T-helper 2 cell treated with Interferon-gamma antibody and Interleukin-4, amounts not matched to agents 100 ng/mL and 5 ng/mL, for 36 hours (primary cell): ENCODE measurements at places on chromosomes 11 and 22. TPM values are rescaled to one million over a fixed set of nuclear protein-coding genes. Genes with fewer than 3 reads are reported as not detected.

The BTG4 gene
- not detected in 2 replicates for total RNA-seq

The DDIAS gene
- 13.9 and 15.7 TPM in 2 replicates for total RNA-seq

The LBHD1 gene
- total RNA-seq, result 18.9 and 20.7 TPM in 2 replicates

The OR5B21 gene
- 0.82 and 1.1 TPM in 2 replicates for total RNA-seq

The POLR3H gene
- 29.5 and 30.5 TPM in 2 replicates for total RNA-seq

The PLEKHB1 gene
- 3.4 and 5.2 TPM in 2 replicates for total RNA-seq

The CDC42BPG gene
- 0.50 and 0.82 TPM in 2 replicates for total RNA-seq

The MUC2 gene
- total RNA-seq, result not detected in 2 replicates

The SLC22A9 gene
- not detected in 2 replicates for total RNA-seq

The PNPLA3 gene
- 0.25 and 0.36 TPM in 2 replicates for total RNA-seq

The TTC28 gene
- 1.1 and 1.4 TPM in 2 replicates for total RNA-seq

The ADAMTS15 gene
- 0.02 TPM in 2 replicates for total RNA-seq

The CD3D gene
- 474 and 495 TPM in 2 replicates for total RNA-seq

The FXYD6 gene
- total RNA-seq, result not detected in 2 replicates

The OR56A1 gene
- not detected in 2 replicates for total RNA-seq

The SYT7 gene
- not detected in 2 replicates for total RNA-seq

The CD6 gene
- total RNA-seq, result 336 and 337 TPM in 2 replicates

The CACNA1I gene
- total RNA-seq, result 3.9 and 4.0 TPM in 2 replicates

The SELENOH gene
- 194 and 201 TPM in 2 replicates for total RNA-seq

The KRTAP5-7 gene
- total RNA-seq, result 0.14 and 0.25 TPM in 2 replicates

The IGSF22 gene
- 0.05 and 0.48 TPM in 2 replicates for total RNA-seq

The PLAAT3 gene
- 3.0 and 3.3 TPM in 2 replicates for total RNA-seq

The C1QTNF4 gene
- 0.30 and 0.52 TPM in 2 replicates for total RNA-seq

The CCDC90B gene
- 25.6 and 26.8 TPM in 2 replicates for total RNA-seq

The HTR3B gene
- total RNA-seq, result not detected in 2 replicates

The TSPAN18 gene
- 24.6 and 25.4 TPM in 2 replicates for total RNA-seq

The DTX4 gene
- 0.30 and 0.36 TPM in 2 replicates for total RNA-seq

The FOLR2 gene
- not detected in 2 replicates for total RNA-seq

The OR52A1 gene
- not detected in 2 replicates for total RNA-seq

The AKIP1 gene
- 19.2 and 21.4 TPM in 2 replicates for total RNA-seq

The HORMAD2 gene
- 0.45 and 0.98 TPM in 2 replicates for total RNA-seq

The ART1 gene
- total RNA-seq, result not detected in 2 replicates

The SYCE3 gene
- not detected in 2 replicates for total RNA-seq

The MDK gene
- 3.0 and 4.4 TPM in 2 replicates for total RNA-seq

The TUB gene
- total RNA-seq, result 0.23 and 0.25 TPM in 2 replicates

The MRGPRX4 gene
- total RNA-seq, result not detected in 2 replicates

The IGLL1 gene
- total RNA-seq, result 2.0 and 3.4 TPM in 2 replicates

The UBQLNL gene
- 0.09 and 0.18 TPM in 2 replicates for total RNA-seq

The SHANK3 gene
- total RNA-seq, result 0.02 and 0.05 TPM in 2 replicates
